Right renal cortex interstitium (tissue), 3 donors: ENCODE measurements at places on chromosomes 13 and 19.

GRCh38 chr13:87827479-87827878, 156.3 kb downstream of the SLITRK5 start:
- no peak for DNase-seq

DNA sequence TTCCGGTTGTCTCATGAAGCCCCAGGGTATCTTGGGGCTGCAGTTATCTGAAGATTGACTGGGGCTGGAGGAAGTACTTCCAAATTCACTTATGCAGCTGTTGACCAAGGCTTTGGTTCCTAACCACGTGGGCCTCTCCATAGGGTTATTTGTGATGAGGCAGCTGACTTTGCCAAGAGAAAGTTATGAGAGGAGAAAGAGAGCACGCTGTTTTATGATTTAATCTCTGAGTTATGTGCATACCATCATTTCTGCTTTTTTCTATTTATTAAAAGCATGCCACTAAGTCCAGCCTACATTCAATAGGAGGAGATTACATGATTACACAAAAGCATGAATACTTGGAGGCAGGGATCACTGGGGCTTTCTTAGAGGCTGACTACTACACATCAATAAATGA, 215.5 kb downstream of the NHLRC3 start:
- no peak for DNase-seq

DNA sequence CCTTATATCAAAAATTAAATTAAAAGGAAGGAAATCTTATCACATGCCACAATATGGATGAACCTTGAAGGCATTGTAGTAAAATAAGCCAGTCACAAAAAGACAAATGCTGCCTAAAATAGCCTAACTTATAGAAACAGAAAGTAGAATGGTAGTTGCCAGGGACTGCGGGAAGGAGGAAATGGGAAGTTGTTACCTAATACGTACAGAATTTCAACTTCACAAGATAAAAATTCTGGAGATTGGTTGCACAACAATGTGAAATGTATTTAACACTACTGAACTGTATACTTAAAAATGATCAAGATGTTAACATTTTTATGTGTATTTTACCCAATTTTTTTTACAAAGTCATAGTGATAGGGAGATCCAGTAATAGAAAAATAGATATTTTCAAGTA, 10.2 kb upstream of the N4BP2L2 start:
- DNase-seq = no peak

DNA sequence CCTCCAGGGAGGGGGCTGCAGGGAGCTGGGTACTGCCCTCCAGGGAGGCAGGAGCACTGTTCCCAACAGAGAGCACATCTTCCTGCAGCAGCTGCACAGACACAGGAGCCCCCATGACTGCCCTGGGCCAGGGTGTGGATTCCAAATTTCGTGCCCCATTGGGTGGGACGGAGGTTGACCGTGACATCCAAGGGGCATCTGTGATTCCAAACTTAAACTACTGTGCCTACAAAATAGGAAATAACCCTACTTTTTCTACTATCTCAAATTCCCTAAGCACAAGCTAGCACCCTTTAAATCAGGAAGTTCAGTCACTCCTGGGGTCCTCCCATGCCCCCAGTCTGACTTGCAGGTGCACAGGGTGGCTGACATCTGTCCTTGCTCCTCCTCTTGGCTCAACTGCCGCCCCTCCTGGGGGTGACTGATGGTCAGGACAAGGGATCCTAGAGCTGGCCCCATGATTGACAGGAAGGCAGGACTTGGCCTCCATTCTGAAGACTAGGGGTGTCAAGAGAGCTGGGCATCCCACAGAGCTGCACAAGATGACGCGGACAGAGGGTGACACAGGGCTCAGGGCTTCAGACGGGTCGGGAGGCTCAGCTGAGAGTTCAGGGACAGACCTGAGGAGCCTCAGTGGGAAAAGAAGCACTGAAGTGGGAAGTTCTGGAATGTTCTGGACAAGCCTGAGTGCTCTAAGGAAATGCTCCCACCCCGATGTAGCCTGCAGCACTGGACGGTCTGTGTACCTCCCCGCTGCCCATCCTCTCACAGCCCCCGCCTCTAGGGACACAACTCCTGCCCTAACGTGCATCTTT, 7.8 kb upstream of the CEACAM5 start:
- DNase-seq = no peak

DNA sequence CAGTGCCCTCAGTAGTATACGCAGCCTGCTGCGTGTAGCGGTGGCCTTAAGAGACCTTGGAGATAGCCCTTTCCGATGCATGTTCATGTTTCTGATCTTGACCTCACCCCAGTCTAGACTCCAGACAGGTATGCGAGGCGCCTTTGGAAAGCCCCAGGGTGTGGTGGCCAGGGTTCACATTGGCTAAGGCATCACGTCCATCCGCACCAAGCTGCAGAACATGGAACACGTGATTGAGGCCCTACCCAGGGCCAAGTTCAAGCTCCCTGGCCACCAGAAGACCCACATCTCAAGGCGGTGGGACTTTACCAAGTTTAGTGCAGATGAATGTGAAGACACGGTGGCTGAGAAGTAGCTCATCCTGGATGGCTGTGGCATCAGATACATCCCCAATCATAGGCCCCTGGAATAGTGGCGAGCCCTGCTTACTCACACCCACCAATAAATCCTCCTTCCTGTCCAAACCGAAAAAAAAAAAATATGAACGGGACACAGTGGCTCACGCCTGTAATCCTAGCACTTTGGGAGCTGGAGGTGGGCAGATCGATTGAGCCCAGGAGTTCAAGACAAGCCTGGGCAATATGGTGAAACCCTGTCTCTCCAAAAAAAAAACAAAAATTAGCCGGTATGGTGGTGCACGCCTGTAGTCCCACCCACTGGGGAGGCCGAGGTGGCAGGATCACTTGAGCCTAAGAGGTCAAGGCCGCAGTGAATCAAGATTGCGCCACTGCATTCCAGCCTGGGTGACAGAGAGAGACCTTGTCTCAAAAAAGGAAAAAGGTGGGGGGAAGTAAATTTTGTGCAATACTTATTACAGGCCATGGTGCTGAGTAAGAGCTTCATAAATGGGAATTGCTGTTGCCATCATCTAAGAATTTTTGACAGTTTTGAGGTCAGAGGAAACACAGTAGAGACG, 12.4 kb upstream of the CBLC start:
- no peak for DNase-seq
